ENCODE measurements at places on chromosomes 7 and 10.
A peak's percentile ranks its signal among the peaks of the same experiment; 100 is the strongest.

DNA sequence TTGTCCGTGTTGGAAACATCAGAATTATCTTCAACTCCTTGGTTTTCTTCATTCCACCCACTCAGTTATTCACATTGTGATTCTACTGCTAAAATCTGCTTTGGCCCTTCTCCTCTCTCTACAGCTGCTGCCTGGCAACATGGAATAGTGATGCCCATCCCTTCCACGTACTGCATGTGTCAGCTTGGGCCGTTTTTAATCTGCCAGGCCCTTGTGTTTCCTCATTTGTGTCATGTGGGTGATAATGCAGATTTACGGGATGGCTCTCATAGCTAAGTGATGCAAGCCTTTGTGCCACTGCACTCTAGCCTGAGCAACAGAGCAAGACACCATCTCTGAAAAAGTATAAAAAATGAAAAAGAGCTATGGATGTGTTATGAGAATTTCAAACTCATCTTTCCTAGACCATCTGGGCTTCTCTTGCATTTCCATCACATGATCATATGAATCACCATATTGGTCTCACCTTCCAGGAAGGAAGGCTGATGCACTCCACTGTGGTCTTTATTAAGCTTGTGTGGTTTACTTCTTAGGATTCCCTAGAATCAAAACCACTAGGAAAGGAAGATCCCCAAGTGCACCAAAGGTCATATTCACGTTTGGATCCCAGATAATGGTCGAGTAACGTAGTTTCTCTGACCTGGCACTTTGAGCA lies 20.6 kb upstream of the CELF2 start:
- no peak for DNase-seq

- peak; percentile 99 for DNase-seq
Observed at GRCh38 chr7:100965723-100966541, 3.4 kb upstream of the MUC12 start.

DNA sequence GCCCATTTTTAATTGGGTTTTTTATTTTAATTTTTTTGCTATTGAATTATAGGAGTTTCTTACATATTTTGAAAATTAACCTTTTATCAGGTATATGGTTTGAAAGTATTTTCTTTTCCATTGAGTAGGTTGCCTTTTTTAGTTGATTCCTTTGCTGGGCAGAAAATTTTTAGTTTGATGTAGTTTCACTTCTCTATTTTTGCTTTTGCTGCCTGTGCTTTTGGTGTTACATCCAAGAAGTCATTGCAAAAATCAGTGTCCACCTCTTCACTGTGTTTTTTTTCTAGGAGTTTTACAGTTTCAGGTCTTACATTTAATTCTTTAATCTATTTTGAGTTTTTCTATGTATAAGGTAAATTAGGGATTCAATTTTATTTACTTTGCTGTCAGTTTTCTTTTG lies 129.8 kb upstream of the FERD3L start:
- no peak for DNase-seq

GRCh38 chr7:16688249-16688648 lies 42.3 kb downstream of the BZW2 start:
- DNase-seq = no peak

- no peak for DNase-seq
Observed at GRCh38 chr10:45558425-45558824, 114.1 kb downstream of the ZFAND4 start.
